Stimulated activated CD8-positive, alpha-beta memory T cell treated with anti-CD3 and anti-CD28 coated beads, Interleukin-7, amount 100 ng/mL, for 1 hour (primary cell): ENCODE measurements at places on chromosomes 4 and X.

- DNase-seq = no peak
These were observed 158.8 kb upstream of the FAM47C start for GRCh38 chrX:36849407-36849806.

DNA sequence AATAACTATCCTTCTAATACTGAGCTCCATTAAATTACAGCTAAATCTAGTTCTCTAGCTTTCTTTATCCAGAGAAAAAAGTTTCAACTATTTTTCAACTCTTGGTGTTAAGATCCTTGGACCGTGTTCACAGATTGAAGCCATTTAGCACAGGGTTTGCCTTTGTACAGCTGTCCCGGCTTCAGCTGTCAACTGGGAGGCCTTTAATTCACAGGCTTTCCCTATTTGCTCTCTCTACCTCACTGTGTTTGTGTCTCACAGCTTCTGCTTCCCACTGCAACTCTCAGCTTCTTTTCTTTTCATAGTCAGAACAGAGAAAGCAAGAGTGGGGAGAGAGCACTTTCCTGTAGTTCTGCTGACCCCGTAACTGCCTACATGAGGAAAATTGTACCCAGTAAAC lies 76.9 kb upstream of the SMAD1 start:
- DNase-seq = no peak

GRCh38 chrX:96997196-96997595 lies 113.5 kb downstream of the RPA4 start:
- DNase-seq = no peak

- DNase-seq = no peak
These were observed 29.9 kb downstream of the CLRN2 start for GRCh38 chr4:17544831-17545234.

DNA sequence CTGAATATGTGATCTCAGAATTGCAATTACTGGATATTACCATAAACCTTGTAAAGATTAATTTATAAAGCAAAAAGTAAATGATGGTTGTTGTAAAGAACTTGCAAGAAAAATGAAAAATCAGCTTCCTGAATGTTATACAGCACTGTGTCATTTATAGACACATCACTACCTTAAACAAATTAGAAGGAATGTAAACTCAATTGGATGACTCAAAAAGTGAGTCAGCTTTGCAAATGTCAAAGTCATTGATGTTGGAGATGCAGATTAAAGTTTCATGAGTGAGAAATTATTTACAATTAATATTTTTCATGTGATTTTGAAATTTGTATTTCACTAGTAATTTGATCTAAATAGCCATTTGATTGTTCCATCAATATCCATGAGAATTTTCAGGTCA lies 193.2 kb downstream of the RAPGEF2 start:
- DNase-seq = no peak

- DNase-seq = no peak
These were observed 12.1 kb upstream of the PORCN start for GRCh38 chrX:48496660-48497059.

- DNase-seq = no peak
These were observed 48.3 kb downstream of the ABLIM2 start for GRCh38 chr4:8110071-8110986.

GRCh38 chr4:86810847-86811246 lies 38.3 kb downstream of the SLC10A6 start:
- DNase-seq = no peak

DNA sequence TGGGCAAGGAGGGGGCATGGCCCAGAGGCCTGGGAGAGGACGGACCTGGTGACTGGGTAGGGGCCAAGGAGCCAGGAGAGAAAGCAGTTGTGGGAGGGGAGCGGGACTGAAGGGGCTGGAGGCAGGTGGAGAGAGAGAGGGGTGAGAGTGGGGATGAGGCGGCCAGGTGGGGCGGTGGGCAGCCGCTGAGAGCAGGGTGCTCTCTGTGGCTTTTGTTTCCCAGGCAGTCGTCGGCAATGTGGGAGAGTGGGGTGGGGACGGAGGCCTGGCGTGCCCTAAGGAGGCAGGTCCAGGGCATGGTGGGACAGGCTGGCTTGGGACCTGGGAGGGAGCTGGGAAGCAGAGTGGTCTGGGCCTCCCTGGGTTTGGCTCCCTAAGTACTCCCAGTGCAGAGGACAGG lies 3.2 kb upstream of the ATP2B3 start:
- no peak for DNase-seq

- DNase-seq = no peak
These were observed 130.8 kb downstream of the ZAR1 start for GRCh38 chr4:48620831-48621230.

DNA sequence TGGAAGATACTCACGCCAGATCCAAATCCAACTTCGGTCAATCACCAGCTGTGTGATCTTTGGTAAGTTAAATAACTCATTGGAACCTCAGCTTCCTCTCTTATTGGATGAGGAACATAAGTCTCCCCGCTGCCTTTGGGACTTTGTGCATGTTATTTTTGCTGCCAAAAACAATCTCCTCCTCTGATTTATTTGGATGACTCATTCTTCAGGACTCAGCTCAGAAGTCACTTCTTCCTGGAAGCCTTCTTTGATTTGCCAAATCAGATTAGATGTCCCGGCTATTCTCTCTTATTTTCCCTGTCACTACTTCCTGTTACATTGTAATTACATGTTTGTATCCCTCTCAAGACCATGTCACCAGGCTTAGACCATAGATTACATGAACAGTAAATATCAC lies 138.0 kb upstream of the BOD1L1 start:
- DNase-seq = no peak

GRCh38 chr4:189765301-189765700 lies 175.4 kb upstream of the FRG1 start:
- DNase-seq = no peak

GRCh38 chr4:163679189-163679588 lies 184.7 kb downstream of the TMA16 start:
- no peak for DNase-seq

GRCh38 chrX:482702-483203 lies 96.0 kb upstream of the PPP2R3B start:
- no peak for DNase-seq

DNA sequence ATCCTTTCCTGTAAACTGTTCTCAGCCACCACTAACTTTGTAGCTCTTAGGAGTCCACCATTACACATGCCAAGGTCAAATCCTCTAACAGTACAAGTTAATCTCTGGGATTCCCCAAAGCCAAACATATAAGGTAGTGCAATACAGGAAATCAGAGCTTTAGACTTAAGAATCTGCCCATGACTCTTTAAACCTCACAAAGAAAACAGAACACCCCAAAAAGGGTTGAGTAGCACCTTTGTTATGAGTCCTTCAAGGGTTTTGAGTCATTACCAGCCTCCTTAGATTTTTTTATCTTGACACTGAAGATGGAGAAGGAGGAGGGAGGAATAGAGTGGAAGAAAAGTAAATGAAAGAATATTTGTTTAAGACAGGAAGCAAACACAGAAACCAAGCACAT lies 243.9 kb upstream of the SPANXN1 start:
- no peak for DNase-seq

- no peak for DNase-seq
These were observed 33.5 kb upstream of the CHRNA9 start for GRCh38 chr4:40301603-40302002.

DNA sequence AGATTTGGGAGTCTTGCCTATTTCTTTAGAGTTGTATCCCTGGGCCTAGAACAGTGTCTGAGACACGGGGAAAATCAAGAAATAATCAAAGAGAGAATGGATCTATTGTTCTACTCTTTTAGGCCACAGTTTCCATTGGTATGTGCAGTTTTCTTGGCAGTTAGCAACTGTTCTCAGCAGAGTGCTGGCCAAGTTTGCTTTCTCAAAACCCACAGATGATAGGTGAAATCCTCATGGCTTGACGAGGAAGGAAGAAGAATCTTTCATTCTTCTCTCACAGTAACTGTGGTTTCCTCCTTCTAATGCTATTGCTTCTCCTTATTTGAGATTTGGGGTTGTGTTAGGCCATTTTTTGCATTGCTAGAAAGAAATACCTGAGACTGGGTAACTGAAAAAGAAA lies 42.2 kb downstream of the AGA start:
- DNase-seq = no peak

DNA sequence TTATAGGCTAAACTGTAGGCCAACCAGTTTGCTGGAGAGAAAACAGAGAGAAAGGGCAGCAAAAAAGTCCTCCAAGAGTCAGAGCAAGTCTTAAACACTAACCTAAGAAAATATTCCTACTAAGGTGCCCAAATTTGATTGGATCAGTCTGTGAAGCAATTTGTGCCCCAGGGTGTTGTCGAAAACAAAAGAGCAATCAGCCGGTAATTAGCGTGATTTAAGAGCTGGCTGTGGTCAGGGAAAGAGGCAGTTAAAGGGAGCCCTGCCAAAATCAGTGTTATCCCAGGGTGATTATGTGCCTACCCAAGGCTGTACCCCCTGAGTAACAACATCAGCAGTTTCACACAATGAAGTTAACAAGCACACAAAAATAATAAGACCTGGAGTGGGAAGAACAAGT lies 6.4 kb upstream of the BRWD3 start:
- DNase-seq = no peak

DNA sequence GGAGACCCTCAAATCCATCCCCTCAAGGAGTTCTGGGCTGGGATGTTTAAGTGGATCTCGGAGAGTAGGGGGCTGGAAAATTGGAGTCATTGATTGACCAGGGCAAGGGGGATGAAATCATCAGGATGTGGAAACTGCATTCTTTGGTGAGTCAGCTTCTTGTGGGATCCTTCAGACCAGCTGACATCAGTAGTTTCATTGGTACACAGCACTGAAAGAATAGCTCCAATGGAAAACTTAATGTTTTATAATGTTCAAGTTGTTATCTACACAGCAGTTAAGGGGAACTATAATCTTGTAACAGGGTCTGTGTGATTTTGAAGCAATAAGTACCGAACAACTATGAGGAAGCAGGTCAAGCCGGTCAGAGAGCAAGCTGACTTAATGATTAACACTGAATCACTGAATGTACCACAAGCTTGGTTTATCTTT lies 506.1 kb downstream of the RPA4 start:
- DNase-seq = no peak

GRCh38 chr4:41294445-41295062 lies 37.8 kb downstream of the UCHL1 start:
- DNase-seq = no peak

DNA sequence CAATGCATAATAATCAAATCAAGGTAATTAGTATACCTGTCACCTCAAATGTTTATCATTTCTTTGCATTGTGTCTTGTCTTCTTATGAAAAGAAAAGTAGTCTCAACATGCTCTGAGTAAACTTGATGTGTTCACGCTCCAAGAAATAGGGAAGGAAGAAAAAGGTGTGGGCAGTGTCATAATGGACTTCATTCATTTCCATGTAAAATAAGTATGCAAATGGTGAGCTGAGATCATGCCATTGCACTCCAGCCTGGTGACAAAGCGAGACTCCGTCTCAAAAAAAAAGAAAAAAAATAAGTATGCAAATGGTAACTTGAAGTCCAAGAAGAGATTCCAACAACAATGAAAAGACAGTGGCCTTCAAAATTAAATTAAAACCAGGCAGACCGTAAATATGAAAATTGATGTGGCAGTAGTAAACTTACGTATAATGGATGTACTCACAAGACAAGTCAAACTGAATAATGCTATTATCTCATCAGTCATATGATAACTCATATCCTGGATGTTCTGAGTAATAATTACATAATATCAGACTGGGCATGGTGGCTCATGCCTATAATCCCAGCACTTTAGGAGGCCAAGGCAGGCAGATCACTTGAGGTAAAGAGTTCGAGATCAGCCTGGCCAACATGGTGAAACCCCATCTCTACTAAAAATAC lies 6.0 kb upstream of the CWH43 start:
- DNase-seq = no peak

DNA sequence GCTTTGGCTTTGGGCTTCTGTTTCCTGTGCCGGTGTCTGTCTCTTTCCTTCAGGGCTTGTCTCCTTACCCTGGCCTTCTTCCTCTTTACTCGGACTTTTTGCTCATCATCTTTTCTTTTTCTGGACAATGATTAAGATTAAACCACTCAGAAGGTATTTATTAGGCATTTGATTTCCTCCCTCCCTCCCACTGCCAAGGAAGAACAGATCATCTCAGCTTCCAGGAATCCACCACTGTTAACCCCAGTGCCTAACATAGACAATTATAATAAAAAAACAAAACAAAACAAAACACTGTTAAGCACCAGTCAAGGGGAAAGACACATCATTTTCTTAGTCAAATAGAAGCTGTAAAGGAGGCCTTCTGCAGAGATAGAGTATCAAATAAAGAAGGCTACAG lies 16.6 kb downstream of the PGRMC1 start:
- DNase-seq = no peak

GRCh38 chr4:101014417-101014816 lies 332.9 kb downstream of the PPP3CA start:
- DNase-seq = no peak

GRCh38 chr4:5660185-5660584 lies 48.2 kb downstream of the EVC2 start:
- no peak for DNase-seq

DNA sequence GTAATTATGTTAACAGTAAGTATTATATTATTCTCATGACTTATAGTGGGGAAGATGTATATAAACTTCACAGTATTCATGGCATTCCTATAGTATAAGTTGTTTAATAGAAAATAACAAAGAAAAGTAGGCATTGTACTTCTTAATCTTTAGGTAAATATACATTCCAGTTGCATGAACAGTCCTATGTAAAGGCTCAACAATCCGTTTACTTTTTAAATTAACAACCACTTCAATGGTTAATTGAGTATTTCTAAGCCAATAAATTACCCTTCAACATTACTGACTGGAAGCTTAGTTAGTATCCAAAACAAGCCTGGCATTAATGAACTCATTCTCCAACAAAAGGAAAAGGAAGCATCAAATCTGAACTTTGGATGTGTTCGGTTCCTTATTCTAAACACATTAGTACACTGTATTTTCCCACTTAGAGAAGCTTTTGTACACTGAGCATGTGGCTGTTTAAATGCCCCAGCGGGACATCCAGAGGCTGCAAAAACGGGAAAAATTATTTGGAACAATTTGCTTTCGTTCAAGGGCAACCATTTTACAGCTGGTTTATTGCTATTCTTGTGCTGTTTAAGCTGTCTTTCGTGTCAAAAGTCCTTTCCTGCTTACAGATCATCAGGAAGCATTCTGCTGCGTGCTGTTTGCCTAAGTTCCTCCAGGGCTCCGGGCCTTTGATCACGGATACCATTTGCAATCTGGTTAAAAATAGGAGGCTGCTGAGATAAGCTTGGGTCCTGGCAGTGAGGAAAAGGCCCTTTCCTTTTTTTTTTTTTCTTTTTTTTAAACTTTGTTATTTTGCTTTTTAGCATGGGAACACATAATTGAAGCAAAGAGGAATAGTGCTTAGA lies 460.3 kb downstream of the SPRY1 start:
- no peak for DNase-seq

DNA sequence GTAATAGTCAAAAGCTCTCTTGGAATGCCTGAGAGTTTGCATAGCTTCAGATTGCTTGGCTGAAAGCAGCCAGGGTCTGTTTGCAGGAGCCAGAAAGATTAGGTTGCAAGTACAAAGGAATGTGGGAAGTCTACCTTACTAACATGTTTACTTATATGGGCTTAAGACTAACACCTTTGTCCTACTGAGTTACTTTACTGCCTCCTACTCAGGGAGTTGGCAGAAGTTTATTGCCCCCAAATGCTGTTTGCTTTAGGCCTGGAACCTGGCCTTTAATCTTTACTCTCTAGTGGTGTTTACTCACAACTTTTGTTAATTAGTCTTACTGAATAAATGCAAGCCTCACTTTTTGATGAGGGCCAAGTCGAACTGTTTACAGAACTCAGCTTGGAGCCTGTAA lies 219.4 kb upstream of the ZC4H2 start:
- no peak for DNase-seq
